ENCODE measurements at places on chromosomes 6 and 20.

DNA sequence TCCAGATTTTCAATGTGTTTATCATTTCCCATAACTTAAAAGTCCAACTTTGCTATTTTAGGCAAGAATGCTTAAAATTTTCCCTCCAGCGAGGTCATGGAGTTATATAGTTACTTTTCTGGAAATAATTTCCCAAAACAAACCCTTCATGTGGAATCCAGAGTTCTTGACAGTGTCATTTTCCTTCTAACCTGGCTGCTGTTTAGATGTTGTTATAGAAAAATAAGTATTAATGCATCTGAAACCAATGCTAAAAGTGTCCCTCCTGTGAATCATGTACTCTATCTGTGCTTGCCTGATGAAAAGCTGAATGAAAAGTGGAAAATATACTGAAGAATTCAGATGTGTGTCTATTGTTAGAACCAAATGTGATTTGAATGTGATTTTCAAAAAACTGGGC, 245.3 kb upstream of the HSF2 start:
- no peak for DNase-seq

- DNase-seq, result no peak
These were observed 25.5 kb downstream of the CNKSR3 start for GRCh38 chr6:154484942-154485341.

DNA sequence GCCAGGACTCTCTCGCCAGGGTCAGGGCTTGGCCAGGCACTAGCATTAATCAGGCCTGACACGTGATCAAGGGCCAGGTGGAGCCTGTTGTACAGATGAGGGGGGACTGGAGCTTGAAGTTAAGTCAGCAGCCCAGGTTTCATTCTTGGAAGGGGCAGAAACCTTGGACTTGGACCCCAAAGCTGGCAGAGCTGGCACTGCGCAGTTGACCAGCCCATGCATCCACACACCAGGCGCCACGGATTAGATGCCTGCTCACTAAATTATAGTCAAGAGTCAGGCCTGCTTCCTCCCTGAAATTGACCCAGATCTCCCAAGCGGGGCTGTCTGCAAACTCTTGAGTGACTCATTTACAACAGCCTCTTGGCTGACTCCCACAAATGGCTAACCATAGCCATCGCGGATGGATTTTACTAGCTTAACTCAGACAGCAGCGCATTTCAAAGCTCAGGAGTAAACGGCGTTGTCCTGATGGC, 4.1 kb upstream of the TAF4 start:
- no peak for DNase-seq

- DNase-seq, result no peak
These were observed 111.0 kb downstream of the CD83 start for GRCh38 chr6:14228571-14228970.

GRCh38 chr20:44692932-44693480, 22.2 kb upstream of the CCN5 start:
- peak; percentile 86 for DNase-seq

GRCh38 chr6:2775003-2775402, 9.8 kb downstream of the WRNIP1 start:
- DNase-seq, result no peak

DNA sequence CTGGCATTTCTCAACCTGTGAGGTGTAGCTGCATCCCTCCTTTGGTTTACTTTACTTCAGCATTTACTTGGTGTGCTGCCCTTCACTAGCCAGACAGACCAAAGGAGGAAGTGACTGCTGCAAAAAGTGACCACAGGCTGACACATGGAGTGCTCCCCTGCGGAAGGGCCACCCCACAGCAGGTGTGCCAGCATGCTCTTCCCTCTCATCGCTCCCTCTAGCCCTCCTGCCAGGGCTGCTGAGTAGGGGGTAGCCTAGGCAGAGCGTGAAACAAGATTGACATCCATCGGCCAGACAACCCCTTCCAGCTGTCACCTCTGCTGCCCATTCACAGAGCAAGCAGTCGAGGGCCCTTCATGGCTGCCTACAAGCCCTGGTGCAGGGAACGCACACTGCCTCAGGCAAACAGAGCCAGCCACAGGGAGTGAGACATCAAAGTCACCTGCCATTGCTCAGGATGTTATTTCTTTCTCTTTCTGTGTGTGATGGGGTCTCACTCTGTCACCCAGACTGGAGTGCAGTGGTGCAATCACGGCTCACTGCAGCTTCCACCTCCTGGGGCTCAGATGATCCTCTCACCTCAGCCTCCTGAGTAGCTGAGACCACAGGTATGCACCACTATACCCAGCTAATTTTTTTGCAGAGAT, 102.0 kb upstream of the RPS6KA2 start:
- DNase-seq, result no peak

- DNase-seq, result no peak
These were observed 2.4 kb upstream of the MICB start for GRCh38 chr6:31495580-31495979.

GRCh38 chr6:157877573-157878438, 54.8 kb downstream of the SNX9 start:
- DNase-seq, result no peak

GRCh38 chr6:22251348-22251747, 45.5 kb downstream of the PRL start:
- no peak for DNase-seq

DNA sequence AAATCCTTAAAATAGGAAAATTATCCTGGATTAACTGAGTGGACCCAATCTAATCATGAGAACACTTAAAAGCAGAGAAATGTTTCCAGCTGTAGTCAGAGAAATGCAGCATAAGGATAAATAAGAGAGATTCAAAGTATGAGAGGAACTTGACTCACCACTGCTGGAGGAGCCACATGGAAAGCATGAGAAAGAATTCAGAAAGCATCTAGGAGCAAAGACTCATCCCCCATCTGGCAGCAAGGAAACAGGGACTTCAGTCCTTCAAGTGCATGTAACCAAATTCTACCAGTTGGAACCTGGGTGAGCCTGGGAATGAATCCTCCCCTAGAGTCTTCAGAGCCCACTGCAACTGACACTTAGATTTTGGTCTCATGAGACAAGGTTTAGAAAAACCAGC, 33.7 kb downstream of the RNF146 start:
- DNase-seq, result no peak

GRCh38 chr6:95819939-95820338, 195.8 kb upstream of the FUT9 start:
- no peak for DNase-seq

- no peak for DNase-seq
These were observed 224.5 kb downstream of the RFPL4B start for GRCh38 chr6:112571488-112572270.

- peak; percentile 69 for DNase-seq
These were observed 338 bp downstream of the SRXN1 start for GRCh38 chr20:652615-653109.

GRCh38 chr20:59324521-59325141, 24.2 kb downstream of the EDN3 start:
- DNase-seq, result no peak

DNA sequence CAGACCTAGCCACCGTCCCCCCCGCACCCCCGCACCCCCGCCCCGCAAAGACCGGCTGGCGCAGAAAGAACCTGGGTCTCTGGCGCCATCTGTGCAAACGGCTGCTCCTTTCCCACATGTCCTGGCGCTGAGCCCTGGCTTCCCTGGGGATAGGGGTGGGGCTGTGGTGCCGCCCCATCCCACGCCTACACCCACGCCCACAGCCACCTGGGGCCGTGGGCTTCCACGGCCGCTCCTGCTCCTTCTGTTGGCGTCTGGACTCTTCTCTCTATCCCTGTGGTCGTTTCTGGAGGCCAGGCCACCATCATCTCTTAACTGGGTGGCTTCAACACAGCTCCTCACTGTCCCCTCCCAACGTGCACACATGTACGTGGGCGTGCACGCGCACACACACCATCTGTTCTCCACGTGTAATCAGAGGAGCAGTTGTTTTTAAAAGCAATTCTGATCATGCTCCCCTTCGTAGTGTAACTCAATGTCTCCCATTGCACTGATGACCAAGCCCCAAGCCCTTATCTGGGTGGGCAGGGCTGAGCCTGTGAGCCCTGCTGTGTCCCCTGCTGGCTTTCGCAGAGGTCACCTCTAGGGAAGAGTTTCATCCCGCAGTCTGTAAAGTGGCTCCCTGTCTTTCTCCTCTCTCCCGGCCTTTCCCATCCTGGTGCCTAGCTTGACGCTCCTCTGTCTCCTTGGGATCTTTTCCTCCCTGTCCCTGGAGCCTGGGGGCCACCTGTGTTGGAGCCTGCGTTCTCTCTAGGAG, 31.9 kb upstream of the FAM83D start:
- DNase-seq, result no peak

DNA sequence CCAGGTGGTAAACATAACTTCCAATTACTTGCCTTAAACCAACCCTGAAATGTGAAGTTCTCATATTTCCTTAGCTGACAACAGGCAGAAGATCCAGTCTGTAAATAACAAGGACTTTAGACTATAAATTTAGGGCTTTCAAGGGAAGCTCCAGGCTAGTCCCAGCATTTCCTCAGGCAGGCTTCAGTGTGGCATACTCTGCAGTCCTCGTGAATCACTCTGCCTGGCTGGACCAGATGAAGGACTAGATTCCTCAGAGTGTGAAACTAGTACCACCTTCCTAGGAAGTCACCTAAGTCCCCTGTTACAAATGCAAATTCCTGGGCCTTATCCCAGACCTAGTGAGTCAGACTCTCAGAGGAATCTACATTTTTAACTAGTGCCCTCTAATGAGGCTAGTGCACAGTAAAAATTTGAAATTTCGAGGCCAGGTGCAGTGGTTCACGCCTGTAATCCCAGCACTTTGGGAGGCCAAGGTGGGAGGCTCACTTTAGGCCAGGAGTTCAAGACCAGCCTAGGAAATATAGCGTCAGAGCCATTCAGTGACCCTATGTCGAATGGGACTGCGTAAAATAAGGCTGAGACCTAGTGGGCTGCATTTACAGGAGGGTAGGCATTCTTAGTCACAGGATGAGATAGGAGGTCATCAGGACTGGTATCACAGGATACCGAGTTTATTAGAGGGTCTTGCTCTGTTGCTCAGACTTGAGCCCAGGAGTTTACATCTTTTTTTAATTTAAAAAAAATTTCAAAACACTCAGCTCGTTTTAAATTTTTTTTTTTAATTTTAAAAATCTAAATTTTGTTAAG, 279.6 kb upstream of the JARID2 start:
- DNase-seq, result no peak

DNA sequence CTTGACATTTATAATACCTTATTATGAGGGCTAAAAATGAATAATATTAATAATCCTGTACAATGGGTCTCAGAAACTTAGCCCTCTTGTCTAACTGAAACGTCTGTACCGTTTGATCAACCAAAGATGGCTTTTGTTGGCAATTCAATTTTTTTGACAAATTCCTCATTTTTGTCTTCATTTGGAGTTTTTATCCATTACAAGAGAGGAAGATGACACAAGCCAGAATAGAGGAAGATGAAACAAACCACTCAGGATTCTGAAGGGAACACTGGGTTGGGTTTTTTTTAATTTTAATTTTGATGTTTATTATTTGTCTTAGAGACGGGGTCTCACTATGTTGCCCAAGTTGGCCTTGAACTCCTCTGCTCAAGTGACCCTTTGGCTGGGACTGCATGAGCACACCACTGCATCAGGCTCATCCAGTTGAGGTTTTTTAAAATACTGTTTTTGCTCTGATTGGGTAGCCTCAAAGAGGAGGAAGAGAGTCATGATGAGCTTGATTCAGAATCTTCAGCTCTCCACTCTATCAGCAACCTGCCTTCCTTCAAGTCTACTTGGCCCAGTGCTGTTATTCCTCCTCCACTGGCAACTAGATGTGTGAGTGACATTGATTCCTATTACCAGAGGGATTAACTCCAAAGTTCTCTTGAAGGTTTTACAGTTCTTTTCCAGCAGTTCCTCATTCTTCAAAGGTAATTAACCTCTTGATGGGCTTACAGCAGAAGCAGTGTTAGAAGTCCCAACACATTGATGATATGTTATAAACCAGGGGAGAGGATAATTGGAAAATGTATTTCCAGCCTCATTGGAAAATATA, 71.3 kb downstream of the ATXN1 start:
- no peak for DNase-seq

DNA sequence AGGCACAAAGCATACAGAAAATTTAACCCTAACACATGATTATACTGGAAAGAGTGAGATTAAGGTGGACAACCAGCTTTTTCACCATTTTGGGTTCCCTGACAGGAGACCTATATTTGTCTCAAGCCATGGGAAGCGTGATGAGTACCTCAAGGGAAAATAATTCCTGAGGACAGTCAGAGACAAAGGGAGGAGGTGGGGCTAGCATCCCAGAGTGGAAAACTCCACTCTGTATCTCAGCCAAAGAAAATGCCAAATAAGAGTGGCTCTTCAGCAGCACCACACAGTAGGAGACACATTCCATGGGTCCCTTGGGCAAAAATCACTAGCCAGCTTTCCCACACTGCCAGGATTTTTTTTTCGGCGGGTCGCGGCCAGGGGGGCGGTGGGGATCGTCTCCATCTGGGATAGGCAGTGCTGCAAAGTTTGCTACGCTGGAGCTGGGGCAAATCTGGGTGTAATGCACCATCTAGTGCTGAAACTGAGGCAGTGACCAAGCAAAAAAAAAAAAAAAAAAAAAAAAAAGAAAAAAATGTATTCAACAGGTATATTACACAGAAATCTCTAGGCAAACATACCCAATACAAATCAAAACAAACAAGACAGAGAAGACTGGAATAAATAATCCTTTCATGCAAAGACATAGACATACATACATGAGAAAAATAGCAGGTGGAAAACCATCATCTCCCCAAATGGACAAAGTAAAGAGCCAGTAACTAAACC, 77.3 kb upstream of the SLC35F1 start:
- no peak for DNase-seq

DNA sequence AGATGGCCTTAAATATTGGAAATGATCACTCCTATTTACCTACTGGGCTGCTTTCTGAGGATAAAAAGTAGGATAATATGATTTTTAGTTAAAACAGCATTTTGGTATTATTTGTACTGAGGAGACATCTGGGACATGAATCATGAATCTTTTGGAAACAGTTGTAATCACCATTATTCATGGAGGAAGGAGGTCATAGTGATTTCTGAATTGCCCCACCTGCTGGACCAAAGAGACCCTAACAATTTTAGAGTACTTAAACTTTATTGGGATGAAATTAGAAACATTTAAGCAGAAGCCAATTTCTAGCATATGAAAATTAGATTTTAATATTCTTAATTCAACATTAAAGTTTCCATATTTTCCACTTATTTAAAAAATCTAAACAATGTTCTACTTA, 108.4 kb upstream of the SIM1 start:
- no peak for DNase-seq

- no peak for DNase-seq
These were observed 816.4 kb downstream of the EYS start for GRCh38 chr6:64890609-64891008.
